Sciatic nerve (tissue), 2 donors: ENCODE measurements at places on chromosomes 3 and 15. TPM values are rescaled to one million over a fixed set of nuclear protein-coding genes. Genes with fewer than 3 reads are reported as not detected.

Gene GABRG3
- total RNA-seq = not detected

Gene SPINK8
- not detected for total RNA-seq

Gene ZNF660
- 8.9 TPM for total RNA-seq

Gene CHL1
- 252 TPM for total RNA-seq

Gene MCF2L2
- total RNA-seq = 2.6 TPM

Gene C2CD4B
- 5.9 TPM for total RNA-seq

Gene TMED3
- 20.6 TPM for total RNA-seq

Gene STRA6
- 0.76 TPM for total RNA-seq

Gene MINDY2
- total RNA-seq = 61.6 TPM

Gene NLGN1
- 26.0 TPM for total RNA-seq

Gene VGLL3
- 130 TPM for total RNA-seq

Gene MAPKAPK3
- 19.5 TPM for total RNA-seq

DNA sequence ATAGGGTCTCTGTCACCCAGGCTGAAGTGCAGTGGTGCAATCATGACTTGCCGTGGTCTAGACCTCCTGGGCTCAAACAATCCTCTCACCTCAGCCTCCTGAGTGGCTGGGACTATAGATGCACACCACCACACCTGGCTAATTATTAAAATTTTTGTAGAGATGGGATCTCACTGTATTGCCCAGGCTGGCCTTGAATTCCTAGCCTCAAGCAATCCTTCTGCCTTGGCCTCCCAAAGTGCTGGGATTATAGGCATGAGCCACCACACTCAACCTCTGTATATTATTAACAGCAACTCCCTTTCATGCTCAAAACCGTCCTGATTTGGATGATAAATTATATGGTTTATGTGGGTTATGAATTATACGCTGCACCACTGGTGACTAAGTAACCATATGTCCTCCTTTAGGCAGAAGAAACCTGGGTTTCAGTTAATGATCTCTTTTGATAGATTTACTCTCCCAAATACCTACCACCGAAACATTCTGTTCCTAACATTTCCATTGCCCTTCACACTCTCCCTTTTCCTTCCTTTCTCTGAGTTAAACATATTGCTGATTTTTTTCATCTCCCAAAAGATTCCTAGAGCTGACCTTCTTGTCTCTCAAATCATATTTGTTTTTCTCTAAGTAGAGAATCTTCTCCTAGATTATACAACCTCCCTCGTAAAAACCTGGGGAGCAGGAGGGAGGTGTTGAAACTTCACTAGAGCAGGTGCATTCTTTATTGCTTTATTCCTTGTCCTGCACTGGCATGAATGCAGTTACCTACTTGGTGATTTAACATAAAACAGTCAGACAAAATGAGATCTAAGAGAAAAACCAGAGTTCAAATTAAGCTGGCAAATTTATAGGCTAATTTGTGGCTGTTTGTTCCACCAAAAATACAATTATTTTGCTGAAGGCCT lies 32.9 kb downstream of the PCYT1A start:
- DNase-seq = no peak

- no peak for DNase-seq
Measured at GRCh38 chr3:179801856-179802255, 149.0 kb downstream of the USP13 start.

DNA sequence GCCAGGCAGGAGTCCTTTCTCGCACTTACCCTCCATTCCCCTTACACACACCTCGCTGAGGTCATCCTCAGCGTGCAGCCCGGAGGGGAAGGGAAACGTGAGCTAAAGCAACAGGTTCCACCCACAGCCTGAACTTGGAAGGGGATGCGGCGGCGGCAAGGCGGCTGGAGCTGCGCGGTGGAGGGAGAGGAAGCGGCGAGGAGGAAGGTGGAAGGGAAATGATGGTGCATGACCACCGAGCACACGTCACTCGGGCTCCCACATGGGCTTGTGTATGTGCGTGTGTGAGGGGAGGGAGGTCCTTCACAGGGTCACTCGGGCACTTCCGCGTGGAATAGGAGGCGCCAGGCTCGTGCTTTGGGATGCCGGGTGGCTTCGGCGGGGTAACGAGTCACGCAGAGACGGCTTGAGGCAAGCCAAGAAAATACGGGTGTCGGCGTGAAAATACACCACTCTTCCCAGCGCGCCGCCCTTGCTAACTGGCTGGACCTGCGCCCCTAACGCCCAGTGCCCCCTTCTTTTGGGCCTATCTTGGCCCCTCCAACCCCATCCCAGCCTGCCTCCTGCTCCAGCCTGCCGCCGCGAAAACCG lies 225.5 kb upstream of the IL12A start:
- DNase-seq = peak; percentile 77

DNA sequence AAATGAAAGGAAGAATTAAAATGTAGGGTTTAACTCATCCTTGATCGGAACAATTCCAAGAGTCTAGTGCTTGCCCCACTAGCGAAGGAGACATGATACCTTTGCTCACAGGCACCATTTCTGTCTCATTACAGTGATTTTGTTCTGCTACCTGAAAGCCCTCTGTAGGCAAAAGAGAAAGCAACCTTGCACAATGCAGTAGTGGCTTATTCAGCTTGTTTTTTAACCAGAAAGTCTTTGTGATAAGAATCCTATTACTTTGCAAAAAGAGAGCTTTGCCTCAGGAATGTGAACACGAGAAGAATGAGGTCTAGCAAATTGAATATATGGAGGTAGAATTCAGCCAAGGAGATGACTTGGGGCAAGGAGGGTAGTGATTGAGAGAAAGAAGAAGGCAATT lies 684.4 kb downstream of the GRM7 start:
- DNase-seq = no peak

DNA sequence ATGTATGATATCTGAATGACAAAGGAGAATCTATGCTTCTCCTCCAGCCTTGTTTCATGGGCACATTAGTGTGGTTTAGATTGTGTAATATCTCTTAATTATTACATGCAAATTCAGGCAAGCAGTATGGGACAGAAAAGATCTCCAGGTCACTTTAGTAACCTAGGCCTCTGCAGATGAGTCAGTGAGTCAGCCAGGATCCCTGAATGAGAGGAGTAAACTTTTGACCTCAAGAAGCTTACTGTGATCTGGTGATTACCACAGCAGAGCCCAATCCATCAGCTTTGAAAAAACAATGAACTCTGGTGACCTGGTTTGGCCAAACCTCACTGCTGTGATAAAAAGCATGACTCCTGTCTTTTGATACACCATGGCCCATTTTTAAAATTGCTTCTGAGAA lies 107.8 kb downstream of the LRRN1 start:
- no peak for DNase-seq

- DNase-seq = no peak
Measured at GRCh38 chr3:9185701-9186100, 63.7 kb downstream of the SRGAP3 start.

- peak; percentile 85 for DNase-seq
Measured at GRCh38 chr3:4994823-4995499, 15.7 kb downstream of the BHLHE40 start.

GRCh38 chr15:67383899-67384298 lies 129.3 kb downstream of the IQCH start:
- no peak for DNase-seq

DNA sequence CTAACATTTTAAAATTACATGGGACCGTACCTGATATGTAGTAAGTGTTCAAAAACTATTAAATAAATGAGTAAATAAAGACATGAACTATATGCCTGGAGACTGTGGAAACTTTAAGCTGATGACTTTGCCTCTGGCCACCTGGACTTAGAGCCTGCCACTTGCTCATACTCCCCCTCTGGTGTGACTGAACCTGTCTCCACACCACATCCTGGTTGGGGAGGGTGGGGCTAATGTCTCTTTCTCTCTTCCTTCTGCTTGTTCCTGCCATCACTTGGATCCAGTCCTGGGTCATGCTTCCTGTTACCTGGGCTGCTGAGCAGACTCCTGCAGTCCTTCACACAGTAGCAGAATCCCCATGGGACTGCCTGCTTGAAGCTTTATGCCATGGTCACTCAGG lies 8.2 kb upstream of the TMEM158 start:
- no peak for DNase-seq

- DNase-seq = no peak
Measured at GRCh38 chr15:66163553-66163952, 90.0 kb downstream of the MEGF11 start.

DNA sequence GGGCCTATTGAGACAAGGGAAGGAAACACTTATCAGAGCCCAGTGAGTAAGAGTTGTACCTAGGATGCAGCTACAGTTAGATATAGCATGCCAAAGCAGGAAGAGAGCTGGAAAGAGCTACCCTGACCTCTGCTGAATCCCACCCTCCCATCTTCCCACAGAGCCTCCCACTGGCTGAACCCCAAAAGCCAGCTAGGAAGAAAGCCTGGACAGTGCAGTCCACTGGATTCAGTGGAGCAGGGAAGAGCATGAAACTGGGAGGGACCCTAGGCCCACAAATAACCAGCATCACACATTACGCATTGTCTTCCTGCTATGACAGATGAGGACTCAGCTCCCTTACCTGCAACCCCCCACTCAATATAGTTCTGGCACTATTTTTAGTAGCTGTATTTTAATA lies 81.5 kb upstream of the AKAP13 start:
- no peak for DNase-seq

GRCh38 chr15:89835176-89835564 lies 20.5 kb upstream of the ANPEP start:
- no peak for DNase-seq

DNA sequence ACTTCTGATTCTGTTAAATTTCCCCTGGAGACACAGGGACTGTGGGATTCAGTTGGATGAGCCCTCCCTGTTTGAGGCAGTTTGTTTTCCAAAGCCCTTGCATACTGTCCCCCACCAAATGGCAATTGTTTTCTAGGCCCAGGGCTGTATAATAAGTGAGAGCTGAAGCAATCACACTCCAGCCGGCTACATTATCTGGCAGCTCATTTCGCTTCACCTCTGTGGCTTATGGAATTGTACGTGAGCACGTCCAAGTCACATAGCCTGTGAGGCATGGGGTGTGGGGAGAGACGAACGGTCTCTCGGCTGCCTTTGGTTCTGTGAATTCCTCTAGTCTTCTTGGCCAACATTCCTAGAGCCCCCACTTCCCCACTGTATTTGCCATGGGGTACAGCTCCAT lies 10.7 kb downstream of the RBP2 start:
- DNase-seq = no peak

GRCh38 chr15:70258369-70259027 lies 160.8 kb upstream of the TLE3 start:
- DNase-seq = no peak

DNA sequence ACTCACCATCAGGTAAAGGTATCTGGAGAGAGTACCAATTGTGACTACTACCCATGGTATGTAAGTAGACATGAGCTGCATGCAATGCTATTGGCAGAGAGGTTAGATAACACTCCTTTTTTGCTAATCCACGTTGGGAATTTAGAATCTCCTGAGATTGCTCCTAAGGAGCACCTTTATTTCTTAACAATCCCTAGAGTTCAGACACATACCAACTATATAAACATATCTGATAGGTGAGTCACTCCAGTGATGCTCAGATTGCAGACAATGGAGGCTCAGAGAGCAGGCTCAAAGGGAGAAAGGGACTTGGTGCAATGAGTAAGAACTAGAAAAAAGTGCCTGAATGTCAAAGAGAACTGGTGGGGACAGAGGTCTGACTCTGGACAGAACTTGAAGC lies 47.0 kb upstream of the LRRFIP2 start:
- no peak for DNase-seq

- no peak for DNase-seq
Measured at GRCh38 chr15:100951965-100952364, 32.8 kb downstream of the LRRK1 start.

DNA sequence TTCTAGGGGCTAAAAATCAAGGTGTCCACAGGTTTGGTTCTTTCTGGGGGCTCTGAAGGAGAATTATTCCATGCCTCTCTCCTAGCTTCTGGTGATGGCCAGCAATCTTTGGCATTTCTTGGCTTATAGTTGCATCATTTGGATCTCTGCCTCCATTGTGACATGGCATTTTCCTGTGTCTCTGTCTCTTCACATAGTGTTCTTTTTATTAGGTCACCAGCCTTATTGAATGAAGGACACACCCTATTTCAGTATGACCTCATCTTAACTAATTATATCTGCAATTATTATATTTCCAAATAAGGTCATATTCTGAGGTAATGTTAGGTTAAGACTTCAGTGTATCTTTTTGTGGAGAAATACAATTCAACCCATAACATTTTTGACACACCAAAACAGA lies 3.2 kb upstream of the GBE1 start:
- no peak for DNase-seq

- no peak for DNase-seq
Measured at GRCh38 chr3:186746008-186746407, 28.8 kb downstream of the KNG1 start.

DNA sequence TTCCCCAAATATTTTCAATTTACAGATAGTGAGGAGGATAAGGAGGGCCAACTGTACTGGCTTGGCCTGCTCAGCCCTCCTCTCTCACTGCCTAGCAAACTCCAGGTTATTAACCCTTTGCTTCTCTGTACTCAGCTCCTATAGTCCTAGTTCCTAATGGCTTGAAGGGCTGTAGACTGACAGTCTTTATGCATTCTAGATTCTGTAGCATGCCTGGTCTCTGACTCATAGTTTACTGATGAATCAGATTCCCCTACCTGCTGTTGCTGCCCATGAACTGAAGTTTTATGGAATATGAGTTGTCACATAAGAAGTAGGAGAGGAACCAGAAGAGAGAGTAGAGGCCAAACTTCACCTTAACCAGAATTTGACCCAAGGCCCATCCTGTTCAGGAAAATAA lies 27.1 kb upstream of the MAP3K13 start:
- DNase-seq = no peak

- DNase-seq = no peak
Measured at GRCh38 chr3:192063570-192063969, 602.6 kb downstream of the PYDC2 start.

GRCh38 chr3:170128977-170129431 lies 52.5 kb downstream of the PHC3 start:
- no peak for DNase-seq

DNA sequence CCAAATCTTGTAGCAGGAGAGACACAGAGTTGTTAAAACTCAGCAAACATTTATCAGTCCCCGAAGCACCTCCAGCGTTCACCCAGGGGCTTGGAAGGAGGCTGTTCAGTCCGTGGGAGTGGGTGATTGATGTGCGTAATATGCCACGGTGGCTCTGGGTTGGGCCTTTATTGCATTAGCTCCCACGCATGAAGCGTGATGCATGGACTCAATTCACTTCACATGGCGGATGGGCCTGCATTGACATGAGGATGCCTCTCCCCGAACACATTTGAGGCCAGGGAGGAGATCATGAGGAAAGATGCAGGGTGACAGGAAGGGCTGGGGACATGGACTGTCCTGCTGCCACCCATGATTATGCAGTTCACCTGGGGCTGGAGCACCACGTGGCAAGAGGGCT lies 126.5 kb downstream of the FAM43A start:
- DNase-seq = no peak
